ENCODE measurements at places on chromosomes 2 and 18.

GRCh38 chr2:54176577-54176976 lies 61.2 kb downstream of the ACYP2 start:
- DNase-seq, result no peak

GRCh38 chr18:50992351-50992762 lies 24.5 kb downstream of the ELAC1 start:
- DNase-seq, result no peak

GRCh38 chr2:12243381-12243780 lies 473.4 kb upstream of the TRIB2 start:
- DNase-seq, result no peak

- no peak for DNase-seq
These were observed 2.8 kb downstream of the CYTIP start for GRCh38 chr2:157441072-157441454.

DNA sequence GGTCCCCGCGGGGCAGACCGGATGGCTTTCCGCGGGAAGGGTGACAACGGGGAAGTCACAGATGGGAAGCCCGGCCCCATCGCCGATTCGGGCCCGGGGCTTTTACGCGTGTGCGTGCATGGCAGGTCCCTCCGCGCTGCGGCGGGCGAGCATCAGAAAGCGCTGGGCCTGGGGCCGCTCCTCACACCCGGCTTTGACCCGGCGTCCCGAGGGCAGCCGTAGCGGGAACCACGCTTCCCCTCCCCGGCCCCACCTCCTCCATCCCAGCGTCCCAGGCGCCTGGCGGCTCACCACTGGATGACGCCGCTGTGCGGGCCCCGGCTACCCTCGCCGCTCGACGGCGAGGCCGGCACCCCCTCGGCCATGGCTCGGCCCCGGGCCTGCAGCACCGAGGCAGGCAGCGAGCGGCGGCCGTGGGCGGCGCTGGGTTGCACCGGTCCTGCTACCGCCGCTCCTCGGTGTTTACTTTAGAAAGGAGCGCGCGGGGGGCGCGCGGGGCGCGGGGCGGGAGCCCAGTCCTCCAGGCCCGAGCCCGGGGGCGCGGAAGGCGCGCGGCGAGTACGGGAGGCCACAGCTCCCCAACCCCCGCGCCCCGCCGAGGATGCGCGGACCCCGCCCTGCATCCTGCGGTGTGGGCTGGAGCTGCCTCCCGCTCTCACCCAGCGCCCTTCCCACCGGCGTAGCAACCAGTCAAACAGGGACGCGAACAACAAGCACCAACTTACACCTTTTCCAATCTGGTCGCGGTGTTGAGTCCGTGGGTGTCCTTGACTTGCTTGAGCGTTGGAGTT lies 806 bp downstream of the RFX8 start:
- DNase-seq, result peak; percentile 73

DNA sequence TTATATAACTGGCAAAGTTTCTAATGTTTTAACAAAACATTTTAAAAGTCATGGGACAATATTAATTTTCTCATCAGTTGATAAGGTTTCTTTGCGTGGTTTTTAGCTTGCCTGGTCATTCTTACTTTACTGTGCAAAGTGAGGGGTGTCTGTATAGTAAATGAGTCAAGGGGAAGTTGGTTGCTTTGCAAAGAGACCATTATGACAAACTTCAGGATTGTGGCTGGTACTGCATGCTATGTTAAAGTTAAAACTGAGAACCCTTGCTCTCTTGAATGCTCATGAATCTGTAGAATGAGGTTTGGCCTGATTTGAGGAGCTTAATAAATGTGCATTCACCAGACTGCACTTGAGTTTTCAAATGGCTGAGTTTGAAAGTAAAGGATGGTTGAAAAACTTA lies 47.0 kb downstream of the COL4A4 start:
- DNase-seq, result no peak

DNA sequence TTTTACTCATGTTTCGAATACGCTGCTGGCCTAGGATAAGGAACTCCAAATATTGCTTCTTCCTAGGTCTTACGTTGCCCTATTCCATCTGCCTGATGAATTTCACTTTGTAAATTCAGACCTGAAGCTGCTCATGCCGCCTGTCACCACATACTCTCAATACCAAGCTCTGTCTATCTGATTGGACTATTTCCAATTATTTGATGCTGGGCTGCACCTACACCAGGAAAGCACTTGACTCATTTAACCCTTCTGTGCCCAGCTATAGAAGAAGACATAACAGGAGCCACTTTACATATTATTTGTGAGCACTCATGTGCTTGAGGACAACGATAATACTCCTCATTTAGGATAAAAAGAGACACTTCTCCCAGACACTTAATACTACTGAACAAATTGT lies 1293.9 kb upstream of the LRRTM1 start:
- DNase-seq, result no peak

DNA sequence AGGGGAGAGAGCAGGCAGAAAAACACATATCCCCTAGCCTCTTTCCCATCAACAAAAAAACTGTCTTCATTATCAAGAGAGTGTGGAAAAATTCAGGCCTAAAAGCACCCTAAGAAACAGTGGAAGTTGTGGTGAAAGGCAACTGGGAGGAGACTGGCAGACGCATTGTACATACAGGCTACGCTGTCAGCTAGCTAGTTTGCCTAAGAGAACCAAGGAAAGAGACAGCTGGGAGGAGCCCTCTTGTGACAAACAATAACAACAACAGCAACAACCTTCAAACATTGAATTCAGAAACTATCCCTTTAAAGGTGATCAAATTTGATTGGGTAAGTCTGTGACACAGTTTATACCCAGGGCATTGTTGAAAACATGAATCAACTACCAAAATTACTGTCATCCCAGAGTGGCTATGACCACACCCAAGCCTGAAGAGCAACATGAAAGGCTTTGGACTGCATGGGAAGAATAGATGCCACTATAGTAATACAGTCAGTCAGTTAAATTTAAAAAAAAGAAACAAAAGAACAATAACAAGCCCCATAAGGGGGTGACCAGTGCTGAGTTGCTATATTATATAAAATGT lies 88.9 kb upstream of the CRIM1 start:
- no peak for DNase-seq

DNA sequence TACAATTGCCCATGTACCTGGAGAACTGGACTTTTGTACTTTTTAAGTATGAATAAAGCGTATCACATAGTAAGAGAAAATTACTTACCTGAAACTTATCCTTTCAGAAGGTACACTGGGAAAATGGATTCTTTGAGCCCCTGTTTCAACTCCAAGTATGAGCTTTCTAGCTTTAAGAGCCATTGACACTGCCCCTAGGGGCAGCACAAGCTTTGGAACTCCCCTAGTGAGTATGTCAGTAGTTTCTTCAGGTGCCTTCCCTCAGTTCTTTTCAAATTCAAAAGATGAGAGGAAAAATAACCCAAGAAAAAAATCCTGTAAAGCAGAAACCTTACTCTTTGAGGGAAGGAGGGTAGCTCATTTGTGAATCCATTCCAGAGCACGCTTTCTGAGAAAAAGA lies 124.1 kb downstream of the MEMO1 start:
- DNase-seq, result no peak

- no peak for DNase-seq
These were observed 402.8 kb downstream of the ZEB2 start for GRCh38 chr2:144117086-144117485.

GRCh38 chr2:167054881-167055280 lies 166.6 kb downstream of the XIRP2 start:
- DNase-seq, result no peak

GRCh38 chr2:181264441-181264840 lies 192.7 kb upstream of the ITGA4 start:
- DNase-seq, result no peak

DNA sequence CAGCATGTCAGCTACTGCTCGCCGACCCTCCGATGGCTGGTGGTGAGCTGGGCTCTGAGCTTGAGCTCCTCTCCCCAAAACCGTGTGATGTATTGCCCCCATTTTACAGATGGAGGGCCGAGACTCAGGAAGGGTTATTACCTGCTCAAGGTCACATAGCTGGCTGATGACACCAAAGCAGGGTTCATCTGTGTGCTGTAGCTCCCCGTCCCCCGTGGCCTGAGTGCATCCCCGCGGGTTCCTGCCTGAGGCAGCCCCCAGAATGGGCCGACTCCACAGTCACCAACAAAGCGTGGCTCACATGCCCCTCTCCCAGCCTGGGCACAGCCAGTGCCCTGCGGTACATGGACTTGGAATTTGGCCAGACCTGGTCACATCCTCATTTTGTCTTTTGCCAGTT lies 198.6 kb downstream of the TFCP2L1 start:
- DNase-seq, result no peak

DNA sequence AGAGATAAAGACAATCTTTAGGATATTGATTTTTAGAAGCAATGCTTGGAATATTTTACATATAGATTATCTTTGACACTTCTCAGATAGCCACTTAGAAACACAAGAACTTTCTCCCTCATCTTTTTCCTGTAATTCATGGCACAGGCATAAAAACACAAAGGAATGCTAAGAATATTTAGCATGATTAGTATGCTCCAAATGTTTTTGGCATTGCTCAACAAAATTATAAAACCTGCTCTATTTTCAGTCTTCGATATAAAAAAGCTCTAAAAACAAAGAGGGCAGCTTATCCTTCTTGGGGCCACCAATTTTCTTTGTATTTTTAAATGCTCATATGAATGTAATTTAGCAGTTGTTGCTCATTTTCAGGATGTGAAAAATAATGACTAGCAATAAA lies 90.8 kb downstream of the RAD51AP2 start:
- DNase-seq, result no peak

DNA sequence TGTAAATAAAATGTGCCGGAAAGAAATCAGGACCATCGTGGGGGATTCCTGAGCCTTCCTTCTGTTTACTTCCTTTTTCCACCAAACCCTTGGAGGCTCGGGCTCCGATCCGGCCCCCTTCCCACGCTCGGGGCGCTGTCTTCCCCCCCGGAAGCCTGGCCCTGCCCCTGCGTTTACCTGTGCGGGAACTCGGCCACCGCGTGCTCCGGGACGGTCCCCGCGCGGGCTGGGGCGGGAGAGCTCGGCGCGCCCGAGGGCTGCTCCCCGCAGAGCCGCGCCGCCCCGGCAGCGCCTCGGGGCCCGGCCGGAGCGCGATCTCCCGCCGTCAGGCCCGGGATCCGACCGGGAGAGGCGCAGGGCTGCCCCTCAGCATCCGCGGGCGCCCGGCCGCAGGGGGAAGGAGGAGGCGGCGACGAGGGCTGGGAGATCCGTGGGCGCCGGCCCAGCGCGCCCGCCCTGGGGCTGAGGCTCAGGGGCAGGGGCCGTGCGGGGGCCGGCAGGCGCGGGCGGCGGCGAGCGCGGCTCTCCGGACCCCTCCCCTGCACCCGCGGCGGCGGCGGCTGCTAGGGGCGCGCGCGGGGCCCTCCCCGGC lies 435 bp downstream of the ADCY3 start:
- peak; percentile 75 for DNase-seq

GRCh38 chr18:27627927-27628326 lies 442.8 kb upstream of the CHST9 start:
- no peak for DNase-seq
